Stimulated activated CD4-positive, alpha-beta T cell treated with anti-CD3 and anti-CD28 coated beads, Interleukin-15, amount 100 ng/mL, for 1 hour (primary cell): ENCODE measurements at places on chromosomes 11 and 22.

DNA sequence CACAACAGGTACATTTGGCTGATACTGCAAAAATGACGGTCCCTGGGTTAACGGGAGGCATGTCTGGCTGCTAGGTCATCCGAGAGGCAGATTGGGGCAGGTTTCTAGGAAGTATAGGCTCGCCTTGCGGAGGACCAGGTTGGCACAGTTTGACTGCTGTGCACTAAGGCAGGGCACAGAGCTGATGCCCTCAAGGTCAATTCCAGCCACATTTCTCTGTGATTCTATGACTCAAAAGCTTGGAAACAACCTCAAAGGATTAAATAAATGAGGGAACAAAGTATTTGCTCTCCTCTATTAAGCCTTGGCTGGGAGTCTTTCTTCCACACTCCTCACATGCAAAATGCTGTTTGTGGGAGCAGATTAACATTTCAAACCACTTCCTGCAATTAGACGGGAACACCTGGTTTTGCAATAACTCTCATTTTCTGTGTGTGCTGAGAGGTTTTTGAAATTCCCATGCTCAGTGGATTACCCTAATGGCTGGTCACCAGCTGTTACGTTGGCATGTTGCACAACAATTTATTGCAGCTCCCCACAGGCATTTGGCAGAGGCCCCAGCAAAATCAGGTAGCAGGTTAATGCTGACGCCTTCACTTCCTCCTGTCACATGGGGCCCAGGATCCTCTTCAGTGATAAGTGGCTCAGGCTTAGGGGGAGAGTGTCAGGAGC is 61.0 kb upstream of the PLET1 start:
- no peak for DNase-seq

DNA sequence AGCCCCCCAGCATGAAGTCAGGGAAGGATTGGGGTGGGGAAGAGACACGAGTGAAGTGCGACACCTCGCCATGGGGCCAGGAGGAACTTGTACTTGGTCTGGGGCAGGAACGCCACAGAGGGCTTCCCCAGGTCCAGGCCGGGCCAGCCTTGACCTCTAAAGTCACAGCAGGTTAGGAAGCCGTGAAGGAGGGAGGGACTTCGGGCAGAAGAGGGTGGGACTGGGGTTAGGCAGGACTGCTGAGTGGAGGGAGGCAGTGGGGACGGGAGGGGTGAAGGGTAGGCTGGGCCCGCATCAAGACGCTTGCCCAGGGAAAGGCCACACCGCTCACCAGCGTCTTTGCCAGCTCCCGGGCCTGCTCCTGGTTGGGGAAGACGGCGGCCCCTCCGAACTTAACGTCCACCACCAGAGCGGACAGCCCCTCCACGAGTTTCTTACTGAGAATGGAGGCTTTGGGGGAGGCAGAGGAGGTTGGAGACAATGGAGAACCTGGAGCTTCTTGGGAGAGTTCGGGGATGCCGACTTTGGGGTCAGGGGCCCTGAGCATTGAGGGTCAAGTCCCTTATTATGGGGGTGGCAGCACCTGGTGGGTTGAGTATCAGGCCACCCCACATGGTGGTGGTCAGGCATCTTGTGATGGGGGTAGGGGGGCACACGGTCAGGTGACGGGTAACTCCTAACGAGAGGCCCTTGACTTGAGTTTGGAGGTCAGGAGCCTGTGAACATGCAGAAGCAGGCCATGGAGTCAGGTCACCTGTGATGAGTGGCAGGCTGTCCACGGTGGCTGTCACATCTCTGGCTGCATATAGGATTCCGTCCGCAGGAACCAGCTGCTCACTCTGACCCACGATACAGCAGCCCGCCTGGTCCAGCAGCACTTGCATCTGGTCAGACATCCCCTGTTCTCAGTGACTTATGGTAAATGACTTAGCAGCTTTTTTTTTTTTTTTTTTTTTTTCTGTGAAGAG is 1.7 kb upstream of the SCO2 start:
- DNase-seq, result no peak

- no peak for DNase-seq
These were observed 48.8 kb upstream of the TOP3B start for GRCh38 chr22:22031183-22031945.

DNA sequence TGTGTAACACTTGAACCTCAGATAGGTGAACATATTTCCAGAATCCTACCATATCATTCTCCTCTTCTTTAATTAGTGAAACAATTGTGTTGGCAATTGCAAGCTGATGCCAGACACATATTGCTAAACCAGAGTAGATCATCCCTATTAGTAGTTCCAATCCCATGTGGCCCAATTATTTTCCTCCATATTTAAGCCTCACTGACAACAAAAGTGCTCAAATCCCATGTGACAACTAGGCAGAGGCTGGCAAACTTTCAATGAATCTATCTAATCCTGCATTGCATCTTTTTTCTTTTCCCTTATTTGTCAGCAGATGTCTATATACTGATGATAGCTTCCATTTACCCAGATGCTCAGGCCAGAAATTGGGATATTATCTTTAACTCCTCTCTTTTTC is 90.4 kb downstream of the GRIA4 start:
- DNase-seq, result no peak

- DNase-seq, result no peak
These were observed 68.2 kb downstream of the CD82 start for GRCh38 chr11:44633641-44634040.

GRCh38 chr11:73077454-73077853 is 64.7 kb downstream of the FCHSD2 start:
- no peak for DNase-seq

DNA sequence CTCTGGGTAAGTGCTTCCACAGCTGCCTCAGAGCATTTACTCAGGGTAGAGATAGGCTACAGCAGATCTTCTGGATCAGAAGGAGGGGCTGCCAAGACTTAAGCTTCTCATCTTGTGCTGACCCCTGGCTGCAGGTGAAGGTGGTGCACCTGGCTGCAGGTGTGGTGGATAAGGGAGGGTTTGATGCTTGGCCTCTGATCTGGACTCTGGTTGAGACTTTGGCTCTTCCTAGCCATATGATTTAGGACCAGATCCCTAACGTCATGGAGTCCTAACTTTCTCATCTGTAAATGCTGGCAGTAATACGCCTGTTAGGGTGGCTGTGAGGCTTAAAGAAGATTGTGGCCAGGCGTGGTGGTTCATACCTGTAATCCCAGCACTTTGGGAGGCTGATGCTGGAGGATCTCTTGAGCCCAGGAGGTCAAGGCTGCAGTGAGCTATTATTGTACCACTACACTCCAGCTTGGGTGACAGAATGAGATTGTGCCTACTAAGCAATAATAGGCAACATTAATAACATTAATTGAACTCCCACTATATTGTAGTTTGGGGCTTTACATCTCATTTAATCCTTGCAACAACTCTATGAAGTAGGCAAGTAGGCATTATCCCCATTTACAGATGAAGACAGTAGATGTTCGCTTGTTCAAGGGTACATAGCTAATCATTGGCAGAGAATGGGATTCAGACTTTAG is 10.7 kb downstream of the DTX4 start:
- no peak for DNase-seq

- DNase-seq, result no peak
These were observed 26.4 kb downstream of the FBLN1 start for GRCh38 chr22:45529105-45529504.

GRCh38 chr22:49244466-49245420 is 582.9 kb downstream of the BRD1 start:
- DNase-seq, result no peak

DNA sequence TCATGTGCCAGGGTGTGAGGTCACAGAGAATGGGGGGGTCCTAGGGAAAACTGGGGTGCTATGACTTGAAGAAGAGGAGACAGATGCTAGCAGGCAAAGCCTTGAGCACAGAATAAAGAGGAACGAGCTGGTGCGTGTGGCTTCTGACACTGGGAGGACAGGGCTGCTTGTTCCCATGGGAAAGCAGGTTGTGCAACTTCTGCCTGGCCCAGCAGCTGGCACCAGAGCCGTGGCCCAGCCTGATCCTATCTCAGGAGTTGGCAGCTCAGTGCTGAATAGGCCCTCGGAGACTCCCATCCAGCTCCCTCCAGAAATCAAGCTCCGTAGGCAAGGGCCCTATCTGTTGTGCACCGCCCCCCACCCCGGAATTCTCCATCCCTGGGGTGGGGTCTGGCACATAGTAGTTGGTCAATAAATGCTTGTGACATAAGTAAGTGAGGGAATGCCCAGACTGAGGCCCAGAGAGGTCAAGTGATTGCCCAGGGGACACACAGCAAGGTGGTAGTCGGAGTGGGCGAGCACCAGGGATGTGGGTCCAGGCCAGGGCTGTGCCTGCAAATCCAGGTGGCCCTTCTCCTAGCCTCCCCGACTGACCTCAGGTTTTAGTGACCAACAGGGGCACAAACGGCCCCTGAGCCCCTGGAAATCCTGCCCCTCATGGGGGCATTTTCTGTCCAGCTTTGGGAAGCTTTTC is 19.5 kb upstream of the FADD start:
- no peak for DNase-seq

GRCh38 chr11:3035333-3035732 is 21.9 kb downstream of the CARS1 start:
- no peak for DNase-seq

DNA sequence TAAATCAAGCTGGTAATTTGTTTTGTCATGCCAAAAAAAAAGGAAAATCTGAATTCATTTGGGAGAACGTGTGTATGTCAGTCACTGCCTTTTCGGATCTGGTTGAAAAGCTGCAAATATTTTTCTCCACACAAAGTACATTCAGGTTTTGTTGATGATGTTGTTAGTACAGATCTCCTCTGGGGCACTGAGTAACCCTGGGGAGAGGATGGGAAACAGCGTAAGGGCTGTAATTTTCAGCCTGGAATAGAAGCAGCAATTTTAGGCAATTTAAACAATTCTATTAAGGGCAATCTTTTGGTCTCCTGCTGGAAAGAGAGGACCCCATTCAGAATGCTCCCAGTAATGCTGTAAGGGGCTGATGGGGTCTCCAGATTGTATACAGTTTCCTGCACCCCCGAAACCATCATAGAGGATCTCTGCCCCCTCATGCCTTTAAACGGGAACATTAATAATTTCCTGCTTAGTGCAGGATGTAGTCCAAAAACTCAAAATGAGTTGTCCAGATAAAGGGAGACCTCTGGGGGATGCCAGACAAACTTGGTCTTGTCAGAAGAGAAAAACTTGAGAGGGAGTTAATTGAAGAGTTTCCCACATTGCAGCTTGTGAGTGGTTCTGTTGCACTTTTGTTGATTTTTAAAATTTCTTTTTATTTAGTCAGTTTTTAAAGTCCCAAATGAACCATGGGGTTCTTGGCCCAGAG is 132.3 kb downstream of the COMMD9 start:
- DNase-seq, result no peak

DNA sequence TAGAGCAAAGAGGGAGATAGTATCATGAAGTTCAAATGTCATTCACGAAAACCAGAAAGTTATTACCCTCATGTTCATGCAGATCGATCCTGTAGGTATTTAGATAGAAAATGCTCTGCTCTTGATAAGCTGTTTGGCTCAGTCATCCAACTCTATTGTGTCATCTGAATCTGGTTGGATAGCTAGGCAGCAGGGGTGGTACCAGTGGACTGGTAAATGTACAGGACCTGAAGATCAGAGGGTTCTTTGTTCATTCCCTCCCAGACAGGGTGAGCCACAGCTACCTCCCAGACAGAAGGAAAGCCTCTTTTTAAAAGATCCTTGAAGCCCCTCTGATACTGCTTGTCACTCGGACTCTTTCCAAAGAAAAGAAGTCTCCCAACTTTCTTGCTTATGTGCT is 29.8 kb upstream of the DRD2 start:
- DNase-seq, result no peak

DNA sequence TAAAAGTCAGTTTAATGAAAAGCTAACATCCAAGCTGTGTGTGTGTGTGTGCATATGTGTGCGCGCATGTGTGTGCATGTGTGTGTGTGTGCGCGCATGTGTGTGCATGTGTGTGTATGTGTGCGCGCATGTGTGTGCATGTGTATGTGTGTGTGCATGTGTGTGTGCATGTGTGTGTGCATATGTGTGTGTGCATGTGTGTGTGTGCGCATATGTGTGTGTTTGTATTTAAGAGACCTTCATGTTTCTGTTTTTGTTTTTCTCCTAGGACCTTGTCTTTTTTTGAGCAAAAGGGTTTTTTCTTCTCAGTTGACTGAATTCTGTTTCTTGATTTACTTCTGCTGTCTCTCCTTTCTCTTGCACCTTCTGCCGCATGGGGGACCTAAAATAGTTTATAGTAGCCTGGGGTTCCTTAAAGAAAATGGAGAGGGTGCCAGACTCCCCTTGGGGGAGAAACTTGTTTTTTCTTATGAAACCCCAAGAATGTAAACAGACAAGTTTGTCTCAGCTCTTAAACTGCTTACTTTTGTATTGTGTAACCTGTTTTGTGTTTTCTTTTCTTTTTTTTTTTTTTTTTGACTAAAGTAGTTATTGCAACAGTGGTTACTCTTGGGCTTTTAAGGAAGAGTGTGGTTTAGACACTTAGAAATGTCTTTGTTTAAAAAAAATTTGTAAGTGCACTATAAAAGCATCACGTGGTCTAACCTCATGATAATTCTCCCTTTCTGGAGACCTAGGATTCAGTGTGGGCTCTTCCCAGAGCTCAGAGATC is 53.0 kb downstream of the OSBPL5 start:
- DNase-seq, result no peak

- no peak for DNase-seq
These were observed 825.0 kb upstream of the CHORDC1 start for GRCh38 chr11:91047882-91048281.

- DNase-seq, result no peak
These were observed 113.9 kb downstream of the CCDC81 start for GRCh38 chr11:86488553-86488952.

DNA sequence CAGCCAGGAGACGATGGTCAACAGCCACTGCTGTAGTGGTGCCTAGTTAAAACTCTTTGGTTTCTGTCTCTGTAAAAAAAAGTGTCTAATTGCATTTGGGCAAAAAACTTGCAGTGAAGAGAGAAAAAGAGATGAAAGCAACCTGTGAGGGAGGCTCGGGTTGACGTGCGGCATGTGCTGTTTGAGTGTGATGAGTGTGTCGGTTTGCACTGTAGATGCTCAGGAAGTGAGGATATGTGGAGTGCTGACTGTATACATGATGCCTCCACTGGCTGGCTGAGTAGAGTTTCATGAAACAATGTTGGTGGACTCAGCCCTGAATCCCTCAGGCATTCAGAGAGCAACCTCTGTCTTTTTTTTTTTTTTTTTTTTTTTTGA is 4.3 kb upstream of the DGCR6L start:
- no peak for DNase-seq

DNA sequence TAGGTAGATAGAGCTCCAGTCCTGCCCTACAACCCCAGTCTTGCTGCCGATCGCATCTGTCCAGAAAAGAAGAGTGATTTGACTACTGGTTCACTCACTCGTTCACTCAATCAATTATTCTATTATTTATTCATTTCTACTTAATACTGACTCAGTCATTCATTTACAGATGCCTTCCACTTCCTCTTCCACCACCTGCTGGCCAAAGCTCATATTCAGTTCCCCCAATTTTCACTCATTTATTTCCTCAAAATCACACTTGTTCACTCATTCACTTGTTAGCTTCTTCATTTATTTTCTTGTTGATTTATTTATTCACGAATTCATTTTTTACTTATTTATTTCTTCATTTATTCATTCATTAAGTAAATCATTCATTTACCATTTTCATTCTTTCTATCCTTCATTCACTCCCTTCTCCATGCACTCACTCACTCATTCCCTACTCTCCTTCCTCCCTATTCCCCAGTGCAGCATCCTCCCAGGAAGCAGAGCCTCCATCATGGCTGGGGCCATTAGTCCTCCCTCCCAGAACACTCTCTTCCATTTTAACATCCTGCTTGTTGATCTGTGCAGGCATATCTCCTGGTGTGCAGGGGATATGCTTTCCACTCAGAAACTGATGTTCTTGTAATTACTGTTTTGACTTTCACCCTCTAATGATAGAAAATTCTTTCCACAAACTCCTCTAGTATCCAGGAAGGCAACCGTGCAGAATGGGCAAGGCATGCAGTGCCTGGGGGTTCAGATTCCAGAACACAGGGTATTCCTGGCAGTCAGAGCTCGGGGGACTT is 281.0 kb downstream of the TENM4 start:
- no peak for DNase-seq
